ENCODE measurements at places on chromosomes 6 and 20.
A peak's percentile ranks its signal among the peaks of the same experiment; 100 is the strongest.

- DNase-seq: peak; percentile 20
These were observed 395.9 kb downstream of the PREX1 start for GRCh38 chr20:48431653-48432493.

- no peak for DNase-seq
These were observed 99.3 kb upstream of the CHD6 start for GRCh38 chr20:41717483-41717882.

DNA sequence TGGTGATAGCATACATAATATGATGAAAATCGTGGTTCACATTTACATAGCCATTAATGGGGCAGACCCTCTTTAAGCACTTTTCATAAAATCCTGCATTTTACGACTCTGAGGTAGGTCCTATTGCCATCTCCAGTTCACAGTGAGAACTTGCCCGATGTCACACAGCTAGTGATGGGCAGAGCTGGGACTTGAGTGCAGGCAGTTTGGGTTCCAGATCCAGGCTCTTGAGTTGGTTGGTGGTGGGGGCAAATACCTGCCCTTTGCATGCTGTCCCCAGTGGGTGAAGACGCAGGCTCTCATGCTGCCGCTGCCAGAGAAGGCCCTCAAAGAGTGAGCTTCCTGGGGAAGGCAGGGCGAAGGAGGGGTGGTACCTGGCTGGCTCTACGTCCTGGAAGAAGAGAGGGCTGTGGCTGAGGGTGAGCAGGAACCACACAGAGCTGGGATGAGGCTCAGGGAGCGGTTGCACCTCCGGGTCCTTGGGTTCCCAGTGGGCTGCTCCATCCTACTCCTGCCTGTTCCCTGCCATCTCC is 6.1 kb upstream of the BAK1 start:
- DNase-seq: no peak

DNA sequence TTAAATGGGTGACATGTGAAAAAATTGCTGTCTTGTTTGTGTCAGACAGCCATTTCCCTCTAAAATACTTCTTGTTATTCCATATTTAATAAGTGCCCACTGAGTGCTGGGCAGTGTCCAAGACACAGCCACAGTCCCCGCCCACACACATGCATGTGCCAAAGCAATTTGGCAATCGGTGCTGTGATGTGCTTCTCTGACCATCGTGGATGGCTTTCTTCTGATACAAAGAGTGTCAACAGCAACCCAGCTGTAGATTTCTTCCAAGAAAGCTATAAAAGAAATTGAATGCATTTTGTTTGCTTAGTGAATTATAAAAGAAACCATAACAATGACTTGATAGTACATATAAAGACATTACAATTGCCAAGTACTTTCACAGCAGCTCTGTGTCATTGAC is 140.5 kb upstream of the ATXN1 start:
- peak; percentile 66 for DNase-seq

DNA sequence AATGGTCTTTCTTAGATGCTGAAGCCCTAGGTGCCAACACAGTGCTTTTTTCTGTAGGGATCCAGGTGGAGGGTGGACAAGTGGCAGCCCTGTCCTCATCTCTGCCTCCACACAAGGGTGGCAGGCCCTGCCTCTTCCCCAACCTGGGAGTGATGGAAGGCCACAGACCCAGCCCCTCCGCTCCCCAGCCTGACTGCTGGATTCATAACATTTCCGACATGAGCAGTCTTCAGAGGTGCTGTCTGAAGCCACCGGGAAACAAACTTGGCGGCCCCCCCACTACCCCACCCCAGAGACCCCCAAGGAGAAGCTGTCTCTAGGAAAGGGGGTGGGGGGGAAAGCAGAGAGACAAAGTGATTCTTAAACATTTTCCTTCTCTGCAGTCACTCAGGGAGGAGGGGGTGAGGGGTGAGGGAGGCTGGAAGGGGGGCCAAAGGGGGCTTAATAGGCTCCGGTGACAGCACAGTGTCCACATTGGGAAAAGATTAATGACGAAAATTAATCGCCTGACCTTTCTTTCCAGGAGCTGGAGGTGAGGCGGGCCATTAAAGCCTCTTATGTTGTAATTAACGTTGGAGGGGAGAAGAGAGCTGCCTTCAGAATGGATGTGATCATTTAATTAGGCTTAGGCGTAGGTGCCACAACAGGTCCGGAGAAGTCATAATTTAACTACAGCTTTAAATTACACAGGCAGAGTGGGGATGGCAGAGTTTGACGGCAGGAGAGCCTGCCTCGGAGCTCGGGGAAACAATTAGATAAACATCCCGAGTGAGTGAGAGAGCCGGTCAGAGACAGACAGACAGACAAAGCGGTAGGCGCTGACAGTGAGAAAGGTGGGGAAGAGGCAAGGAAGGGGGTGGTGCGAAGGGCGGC is 76.8 kb upstream of the FOXP4 start:
- no peak for DNase-seq

DNA sequence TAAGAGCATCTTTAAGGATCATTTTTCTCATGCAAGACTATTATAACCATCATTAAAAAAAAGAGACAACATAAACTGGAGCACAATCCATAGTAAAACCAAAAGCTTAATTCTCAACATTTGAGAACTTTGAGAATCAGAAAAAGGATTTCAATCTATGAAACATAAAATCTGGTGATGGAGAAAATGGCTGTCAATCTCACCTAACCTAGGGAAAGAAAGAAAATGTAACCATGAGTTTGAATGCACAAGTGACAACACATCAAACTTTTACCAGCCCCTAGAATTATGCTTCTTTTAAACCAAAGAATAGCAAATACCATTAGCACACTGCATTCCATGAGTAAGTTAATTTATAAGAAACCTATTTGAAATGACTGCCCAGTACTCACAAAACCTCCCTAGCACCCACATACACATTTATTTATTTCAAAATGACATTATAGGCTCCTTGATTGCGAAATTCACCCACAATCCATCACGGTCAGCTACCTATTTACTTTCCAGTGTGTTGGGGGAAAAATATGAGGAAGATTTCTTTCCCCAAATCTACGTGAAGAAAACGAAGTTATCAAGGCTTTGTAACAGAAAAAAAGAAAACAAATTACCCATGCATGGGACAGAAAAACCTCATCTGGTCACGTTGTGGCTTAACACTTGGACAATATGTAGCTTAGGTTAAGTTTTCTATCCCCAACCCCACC is 828 bp downstream of the ASCC3 start:
- DNase-seq: no peak

GRCh38 chr6:7546020-7546369 is 4.5 kb downstream of the DSP start:
- peak; percentile 22 for DNase-seq

GRCh38 chr20:29079769-29080690 is 2177.4 kb upstream of the DEFB115 start:
- peak; percentile 73 for DNase-seq

- no peak for DNase-seq
These were observed 16.7 kb upstream of the OSTM1 start for GRCh38 chr6:108091288-108091687.

GRCh38 chr20:17790296-17790695 is 90.5 kb downstream of the BANF2 start:
- peak; percentile 6 for DNase-seq

DNA sequence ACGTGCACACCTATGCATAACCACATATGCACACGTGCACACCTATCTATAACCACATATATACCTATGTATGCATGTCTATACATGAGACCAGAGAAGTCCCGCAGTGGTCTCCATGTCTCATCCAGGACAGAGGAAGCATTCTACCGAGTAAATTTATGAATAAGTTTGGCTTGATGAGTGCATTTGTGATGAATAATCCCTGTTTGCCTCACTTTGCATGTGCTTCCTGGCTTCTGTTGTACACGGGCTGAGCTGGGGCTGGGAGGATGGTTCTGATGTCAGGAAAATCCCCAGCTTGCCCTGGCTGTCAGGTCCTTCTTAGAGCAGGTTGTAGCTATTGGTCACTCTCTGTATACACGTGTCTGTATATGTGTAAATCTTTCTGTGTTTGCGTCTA is 157.6 kb upstream of the RPS6KA2 start:
- DNase-seq: no peak

DNA sequence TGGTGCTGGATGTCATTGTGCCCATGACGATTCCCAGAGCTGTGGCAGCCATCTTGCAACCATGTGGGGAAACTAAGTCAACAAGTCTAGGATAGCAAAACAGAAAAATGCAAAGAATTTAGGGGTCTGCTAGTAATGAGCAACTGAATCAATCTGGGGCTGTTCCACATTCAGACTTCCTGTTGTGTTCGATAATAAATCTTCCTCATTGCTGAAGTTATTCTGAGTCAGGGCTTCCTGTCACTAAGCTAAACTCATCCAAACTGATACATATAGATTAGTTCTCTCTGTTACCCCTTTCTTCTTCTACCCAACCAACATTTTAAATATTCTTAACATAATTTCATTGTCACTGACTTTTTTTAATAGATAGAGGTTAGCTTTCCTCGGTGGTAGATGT is 205.9 kb downstream of the HACE1 start:
- peak; percentile 8 for DNase-seq

GRCh38 chr6:10146715-10147451 is 268.0 kb downstream of the TFAP2A start:
- DNase-seq: peak; percentile 7

DNA sequence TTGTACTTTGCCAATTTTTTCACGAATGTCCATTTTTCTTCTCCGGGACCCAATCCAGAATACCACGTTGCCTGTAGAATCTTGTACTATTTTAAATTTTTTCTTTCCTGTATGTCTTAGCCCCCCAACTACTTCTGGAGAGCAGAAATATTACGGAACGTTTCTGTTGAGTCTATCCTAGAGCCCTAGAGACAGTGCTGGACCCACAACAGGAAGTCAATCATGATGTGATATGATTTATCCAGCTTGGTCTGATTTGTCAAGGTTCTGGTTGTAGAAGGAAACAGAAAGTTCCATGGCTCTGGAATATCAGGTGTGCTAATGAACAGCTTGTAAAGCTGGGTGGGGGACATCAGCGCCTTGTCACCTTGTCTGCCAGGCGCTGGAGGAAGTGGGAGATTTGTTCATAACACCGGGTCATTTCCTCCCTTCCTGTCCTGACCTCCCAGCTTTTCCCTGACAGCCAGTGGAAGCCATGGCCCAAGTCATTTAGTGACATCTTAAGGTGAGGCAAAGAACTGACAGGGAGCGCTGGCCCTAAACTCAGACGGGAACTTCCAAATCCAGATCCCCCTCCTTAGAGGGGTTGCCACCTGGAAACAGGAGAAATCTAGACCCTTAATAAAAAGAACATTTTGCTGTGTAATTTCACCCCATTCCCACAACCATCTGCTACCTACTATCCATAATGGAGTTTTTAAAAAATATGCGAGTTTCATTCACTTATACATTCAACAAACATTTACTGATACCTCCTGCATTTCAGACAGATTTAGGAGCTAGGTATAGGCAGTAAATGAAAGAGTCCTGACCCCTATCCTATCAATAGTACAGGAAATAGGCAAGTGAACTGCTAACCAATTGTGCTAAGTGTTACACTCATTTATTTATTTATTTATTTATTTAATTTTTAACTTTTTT is 130.5 kb downstream of the ZFP64 start:
- peak; percentile 43 for DNase-seq

GRCh38 chr6:84731901-84732300 is 32.5 kb downstream of the TBX18 start:
- no peak for DNase-seq

GRCh38 chr6:41936073-41936837 is 5.4 kb downstream of the CCND3 start:
- DNase-seq: peak; percentile 81

GRCh38 chr6:131013495-131013894 is 49.5 kb downstream of the EPB41L2 start:
- DNase-seq: peak; percentile 86

- DNase-seq: no peak
These were observed 66.0 kb downstream of the BACH2 start for GRCh38 chr6:90230548-90231215.

GRCh38 chr6:45981046-45981445 is 34.6 kb downstream of the CLIC5 start:
- DNase-seq: no peak

Data from fibroblast of skin of scalp (primary cell).